ENCODE measurements at places on chromosomes 2 and 18.
A peak's percentile ranks its signal among the peaks of the same experiment; 100 is the strongest.

- DNase-seq, result no peak
These were observed 36.1 kb upstream of the MPPE1 start for GRCh38 chr18:11944252-11944651.

- no peak for DNase-seq
These were observed 182.8 kb upstream of the SETBP1 start for GRCh38 chr18:44497757-44498490.

DNA sequence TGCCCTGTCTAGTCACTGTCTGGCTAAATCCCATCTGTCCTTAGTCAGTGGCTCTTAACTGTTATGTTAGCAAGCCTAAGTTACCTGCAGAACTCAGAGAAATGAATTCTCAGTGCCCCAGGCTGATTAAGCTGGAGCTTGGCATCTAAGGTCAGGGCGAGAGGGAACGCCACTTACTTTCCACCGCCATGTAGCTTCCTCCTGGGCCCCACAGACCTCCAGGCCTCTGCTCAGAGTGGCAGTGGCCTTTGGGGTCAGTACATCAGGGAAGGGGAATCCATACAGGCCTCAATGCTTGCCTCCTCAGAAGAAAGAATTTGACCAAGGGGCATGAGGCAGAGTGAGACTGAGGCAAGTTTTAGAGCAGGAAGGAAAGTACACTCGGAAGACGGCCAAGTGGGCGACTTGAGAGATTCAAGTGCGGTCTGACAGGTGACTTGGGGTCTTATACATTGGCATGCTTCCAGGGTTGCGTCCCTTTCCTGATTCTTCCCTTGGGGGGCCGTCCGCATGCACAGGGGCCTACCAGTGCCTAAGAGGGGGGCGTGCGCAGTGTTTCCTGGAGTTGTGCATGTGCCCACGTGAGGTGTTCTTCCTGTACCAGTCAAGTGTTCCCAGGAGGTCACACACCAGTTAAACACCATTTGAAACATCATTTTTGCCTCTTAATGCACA, 64.1 kb downstream of the EMILIN2 start:
- DNase-seq, result no peak

DNA sequence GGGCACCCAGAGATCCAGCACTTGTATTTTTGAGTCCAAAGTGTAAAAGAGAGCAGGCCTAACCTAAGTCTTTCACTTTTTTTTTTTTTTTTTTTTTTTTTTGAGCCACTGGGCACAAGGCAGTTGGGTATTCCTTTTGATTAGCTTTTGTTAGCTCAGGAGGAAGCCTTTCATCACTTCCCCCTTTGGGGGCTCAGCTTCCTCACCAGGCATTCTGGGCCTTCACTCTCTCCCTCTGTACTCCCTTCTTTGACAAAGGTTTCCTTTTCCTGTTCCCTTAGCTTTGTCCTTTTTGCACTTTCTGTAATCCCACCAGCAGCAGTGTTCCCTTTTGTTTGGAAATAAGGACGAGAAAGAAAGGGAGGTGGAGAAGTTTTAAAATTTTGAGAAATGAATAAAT, 88.2 kb downstream of the PKP4 start:
- DNase-seq, result no peak

GRCh38 chr18:22286585-22286984, 117.2 kb downstream of the GATA6 start:
- no peak for DNase-seq

DNA sequence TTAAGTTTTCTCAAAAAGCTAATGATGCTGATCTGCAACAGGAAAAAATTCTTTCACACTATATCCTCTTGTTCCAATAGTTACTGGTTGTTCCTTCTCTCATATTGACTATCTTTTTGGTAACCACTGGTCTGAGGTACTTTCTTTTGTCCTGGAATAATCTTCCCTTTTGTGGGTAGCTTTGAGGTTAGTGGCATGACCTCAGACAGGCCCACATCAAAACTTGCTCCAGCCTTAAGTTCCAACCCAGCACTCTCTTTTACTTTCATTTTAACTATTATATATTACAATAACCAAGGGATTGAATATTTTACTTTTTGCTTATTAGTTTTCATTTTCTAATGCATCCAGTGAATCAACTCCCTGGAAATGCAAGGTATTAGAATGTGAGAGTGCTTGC, 9.5 kb downstream of the REG1A start:
- no peak for DNase-seq

DNA sequence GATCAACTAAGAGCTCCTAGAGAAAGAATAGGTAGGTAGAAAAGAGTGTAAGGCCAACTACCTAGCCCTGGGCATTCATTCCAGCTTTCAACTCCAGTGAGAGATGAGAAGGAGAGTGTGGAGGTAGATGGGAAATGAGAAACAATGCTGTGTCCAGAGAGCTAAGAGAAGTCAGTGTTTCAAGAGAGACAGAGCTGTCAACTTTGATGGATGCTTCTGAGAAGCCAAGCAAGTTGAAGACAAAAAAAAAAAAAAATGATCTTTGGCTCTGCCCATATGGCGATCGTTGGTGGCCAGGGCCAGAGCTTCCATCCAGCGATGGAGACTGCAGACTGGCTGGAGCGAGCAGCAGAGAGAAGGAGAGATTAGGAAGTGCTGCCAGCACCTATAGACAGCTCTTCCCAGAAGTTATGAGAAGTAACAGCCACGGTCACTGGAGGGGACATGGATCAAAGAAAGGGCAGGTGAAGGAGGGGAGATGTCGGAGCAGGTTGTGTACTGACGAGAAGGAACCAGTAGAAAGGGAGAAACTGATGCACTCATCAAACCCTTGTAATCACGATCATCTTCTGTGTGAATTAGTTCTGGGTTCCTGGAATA, 112.4 kb upstream of the PPP1CB start:
- no peak for DNase-seq

GRCh38 chr2:230893841-230894781, 29.4 kb downstream of the ITM2C start:
- no peak for DNase-seq

DNA sequence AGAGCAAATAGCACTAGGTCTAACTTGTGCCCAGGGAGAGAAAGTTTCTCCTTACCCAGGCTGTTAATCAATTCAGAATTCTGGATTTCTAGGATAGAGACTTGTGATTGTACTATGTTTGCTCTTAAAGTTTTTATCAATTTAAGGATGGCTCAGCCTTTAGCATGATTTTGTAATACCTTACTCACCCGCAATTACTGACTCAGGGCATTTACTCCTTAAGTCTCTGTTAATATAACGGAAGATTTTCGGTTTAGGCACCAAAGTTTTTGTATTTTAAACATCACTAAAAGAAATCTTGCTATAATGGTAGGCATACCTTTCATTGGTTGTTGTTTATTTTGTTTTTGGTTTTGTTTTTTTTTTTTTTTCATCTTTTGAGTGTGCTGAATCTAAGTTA, 358.2 kb downstream of the RBM43 start:
- no peak for DNase-seq

DNA sequence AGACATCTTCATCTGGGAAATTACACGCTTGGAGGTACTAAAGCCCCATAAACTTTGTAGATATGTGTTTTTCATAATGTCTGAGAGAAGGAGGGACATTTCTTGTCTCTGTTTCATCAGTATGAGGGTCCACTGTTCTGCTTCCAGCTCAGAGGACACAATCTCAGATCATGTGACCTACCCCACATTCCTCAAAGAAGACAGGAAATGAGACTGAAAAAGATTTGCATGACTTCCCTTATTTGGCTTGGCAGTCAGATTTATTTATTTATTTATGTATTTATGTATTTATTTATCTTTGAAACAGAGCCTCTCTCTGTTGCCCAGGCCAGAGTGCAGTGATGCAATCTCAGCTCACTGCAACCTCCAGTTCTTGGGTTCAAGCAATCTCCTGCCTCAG, 463.7 kb upstream of the RGPD4 start:
- no peak for DNase-seq

DNA sequence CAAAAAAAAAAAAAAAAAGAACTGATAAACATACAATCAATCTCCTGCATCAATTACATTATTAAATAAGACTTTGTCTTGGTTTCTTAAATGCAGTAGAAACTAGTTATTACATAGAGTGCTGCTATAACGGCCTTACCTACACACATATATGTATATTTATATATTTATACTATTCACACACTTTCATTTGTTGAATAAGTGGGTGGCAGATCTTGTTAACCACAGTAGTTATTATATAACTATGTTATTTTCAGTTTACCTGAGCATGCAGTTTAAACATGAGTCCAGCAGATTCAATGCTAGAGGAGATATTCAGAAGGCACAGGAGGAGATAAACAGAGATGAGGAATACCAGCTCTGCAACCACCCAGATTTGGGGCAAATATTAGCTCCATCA, 81.5 kb upstream of the CD226 start:
- no peak for DNase-seq

- no peak for DNase-seq
These were observed 15.9 kb upstream of the LRRTM4 start for GRCh38 chr2:77538031-77538430.

- no peak for DNase-seq
These were observed 67.1 kb upstream of the YWHAQ start for GRCh38 chr2:9697909-9698308.

GRCh38 chr2:101473911-101474701, 806 bp downstream of the RFX8 start:
- DNase-seq, result no peak

GRCh38 chr2:171044416-171044815, 115.4 kb downstream of the GORASP2 start:
- no peak for DNase-seq

DNA sequence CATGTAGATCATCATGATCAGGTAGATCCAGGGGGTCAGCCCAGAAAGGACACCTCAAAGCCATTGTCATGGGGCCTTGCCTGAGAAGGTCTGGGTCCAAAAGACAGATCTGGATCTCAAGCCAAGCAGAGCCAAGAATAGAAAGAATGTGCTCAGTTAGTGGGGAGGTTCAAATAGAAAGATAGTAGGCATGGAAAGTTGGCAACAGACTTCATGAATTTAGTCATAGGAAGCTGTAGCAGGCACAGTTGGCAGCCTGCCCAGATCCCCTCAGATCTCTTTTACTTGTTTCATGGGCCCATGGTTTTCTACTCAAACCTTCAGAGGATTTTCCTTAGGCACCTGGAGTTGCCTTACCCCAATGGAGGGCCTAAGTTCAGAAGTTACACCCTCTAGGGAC, 767.0 kb downstream of the SLC4A3 start:
- peak; percentile 65 for DNase-seq

DNA sequence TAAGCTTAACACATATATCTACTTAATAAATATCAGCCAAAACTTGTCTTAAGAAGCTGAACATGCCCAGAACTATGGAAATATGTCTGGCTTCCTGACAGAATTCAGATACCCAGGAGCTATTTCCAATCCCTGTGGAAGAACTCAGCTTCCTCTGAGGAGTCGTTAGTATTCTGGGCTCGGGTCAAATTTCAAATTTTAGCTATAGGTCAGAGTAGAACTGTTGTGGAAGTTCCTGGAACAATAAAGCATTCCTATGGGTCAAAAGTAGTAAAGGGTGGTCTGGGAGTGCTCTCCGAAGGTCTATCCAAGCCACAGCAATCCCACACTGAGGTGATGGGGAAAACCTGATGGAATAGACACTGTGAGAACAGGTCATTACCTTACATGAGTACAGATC, 342.7 kb upstream of the CHST9 start:
- DNase-seq, result no peak

- DNase-seq, result no peak
These were observed 502.7 kb downstream of the RNF144A start for GRCh38 chr2:7419814-7420311.

DNA sequence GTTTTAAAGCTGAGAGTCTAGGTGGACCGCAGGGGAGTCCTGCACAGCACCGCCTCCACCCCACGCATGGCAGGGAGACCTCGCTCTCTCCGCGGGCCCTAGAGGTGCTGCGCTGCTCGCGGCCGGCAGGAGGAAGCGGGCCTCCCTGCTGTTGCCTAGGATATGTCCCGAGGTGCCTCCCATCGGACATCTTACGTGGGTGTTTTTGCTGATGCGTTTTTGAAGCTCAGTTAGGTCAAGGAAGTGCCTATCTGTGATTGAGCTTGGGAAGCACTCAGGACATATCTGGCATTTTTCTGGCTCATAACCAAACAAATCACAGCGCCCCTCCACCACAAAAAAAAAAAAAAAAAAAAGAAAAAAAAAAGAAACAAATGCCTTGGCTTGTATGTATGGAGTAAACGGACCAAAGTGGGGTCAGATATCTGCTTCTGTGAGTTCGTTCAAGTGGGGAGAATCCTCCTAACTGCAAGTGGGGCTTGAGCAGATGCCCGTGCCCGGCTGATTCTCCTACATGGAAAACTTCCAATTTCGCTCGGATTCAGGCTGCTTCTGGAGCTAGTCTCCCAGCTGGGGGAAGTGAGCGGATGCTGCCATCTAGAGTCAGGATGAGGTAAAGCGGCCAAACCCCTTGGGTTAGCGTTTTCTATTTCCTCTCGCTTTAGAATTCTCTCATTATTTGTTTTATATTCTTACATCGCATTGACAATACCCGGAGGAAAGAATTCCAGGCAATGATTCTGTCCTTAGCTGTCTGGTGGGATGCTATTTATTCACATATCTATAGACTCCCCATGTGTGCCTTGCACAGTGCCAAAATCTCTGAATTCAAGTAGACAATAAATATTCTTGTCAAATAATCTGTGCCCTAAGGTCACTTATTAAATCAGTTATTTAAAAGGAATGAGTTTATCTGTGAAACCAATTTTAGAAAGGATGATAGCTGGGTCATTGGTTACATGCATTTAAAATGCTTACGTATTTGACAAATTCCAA, 95.3 kb downstream of the CD8B2 start:
- peak; percentile 64 for DNase-seq

DNA sequence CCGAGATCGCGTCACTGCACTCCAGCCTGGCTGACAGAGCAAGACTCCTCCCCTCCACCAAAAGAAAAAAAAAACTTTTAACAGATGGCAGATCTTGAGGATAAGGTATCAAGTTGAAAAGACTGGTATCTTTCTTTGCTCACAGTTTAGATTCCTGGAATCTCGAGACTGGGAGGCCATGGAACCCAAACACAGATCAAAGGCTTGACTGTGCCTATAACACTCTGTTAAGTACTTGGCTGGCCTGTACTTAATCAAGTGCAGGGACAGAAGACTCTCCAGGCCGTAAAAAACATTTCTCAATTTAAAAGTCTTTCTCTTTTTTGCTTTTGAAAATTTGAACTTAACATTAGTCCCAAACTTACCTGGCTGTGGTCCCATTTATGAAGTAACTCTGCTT, 107.1 kb upstream of the ZNF516 start:
- no peak for DNase-seq

GRCh38 chr2:72898585-72898906, 11.3 kb downstream of the SPR start:
- DNase-seq, result no peak

- no peak for DNase-seq
These were observed 125.5 kb downstream of the ATAD2B start for GRCh38 chr2:23801396-23801795.

DNA sequence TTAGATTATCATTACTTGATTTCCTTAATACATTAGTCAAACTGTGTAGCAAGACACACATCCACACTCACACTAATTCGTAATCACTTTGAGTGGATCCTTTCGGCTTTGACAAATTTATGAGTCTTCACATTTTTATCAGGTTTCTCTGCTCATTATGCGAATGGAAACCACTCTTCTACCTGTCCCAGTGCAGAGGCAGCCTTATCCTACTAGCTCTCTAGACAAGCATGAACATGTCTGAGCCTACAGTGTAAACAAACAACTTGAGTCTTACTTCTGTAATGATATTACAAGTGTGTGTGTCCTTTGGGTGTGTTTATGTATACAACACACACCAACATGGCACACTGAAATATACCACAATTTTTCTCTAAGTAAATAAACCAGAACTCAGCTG, 361.9 kb upstream of the CHST9 start:
- no peak for DNase-seq

- DNase-seq, result no peak
These were observed 130.1 kb upstream of the EFEMP1 start for GRCh38 chr2:56053679-56054078.

- no peak for DNase-seq
These were observed 8.5 kb downstream of the TPO start for GRCh38 chr2:1421731-1422130.
